ENCODE measurements at places on chromosomes 2 and 18.

DNA sequence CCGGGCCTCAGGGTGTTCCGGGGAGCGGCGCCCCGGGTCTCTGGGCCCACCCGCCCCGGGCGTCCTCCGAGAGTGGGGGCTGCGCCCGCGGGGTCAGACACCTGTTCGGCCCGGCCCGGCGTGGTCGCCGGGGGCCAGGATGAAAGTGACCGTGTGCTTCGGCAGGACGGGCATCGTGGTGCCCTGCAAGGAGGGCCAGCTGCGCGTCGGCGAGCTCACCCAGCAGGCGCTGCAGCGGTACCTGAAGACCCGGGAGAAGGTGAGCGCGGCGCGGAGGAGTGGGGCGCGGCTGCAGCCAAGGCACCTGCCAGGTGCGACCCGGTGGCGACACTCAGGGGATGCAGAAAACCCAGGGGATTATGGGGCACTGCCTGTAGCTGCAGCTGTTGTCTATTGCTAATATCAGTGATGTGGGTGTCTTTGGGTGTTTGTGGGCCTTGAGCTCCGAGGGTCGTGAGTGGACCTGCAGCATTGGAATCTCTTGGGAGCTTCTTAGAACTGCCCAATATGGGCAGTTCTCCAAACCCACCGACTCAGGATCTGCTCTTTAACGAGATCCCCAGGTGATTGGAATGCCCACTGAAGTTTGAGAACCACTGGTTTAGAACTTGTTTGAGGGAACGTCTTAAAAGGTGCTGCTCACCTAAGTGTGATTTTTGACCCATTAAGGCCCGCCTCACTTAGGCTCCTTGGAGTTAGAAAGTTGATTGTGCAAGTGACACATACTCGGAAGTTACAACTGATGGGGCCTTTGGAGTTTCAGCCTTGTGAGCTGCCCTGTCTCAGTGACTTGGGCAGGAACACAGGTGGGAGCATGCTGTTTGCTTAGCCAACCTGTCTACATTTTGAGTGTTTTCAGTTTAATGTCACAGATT, 823 bp downstream of the PARD3B start:
- no peaks in the 10 kb centered on the region for H3K27me3 ChIP-seq
- peak overlapping the region; percentile 74 for H3K4me3 ChIP-seq
- H3K4me1 ChIP-seq = peaks cover 24% of the 10 kb centered on the region
- DNase-seq = no peak
- peak overlapping the region; percentile 83 for H3K27ac ChIP-seq

DNA sequence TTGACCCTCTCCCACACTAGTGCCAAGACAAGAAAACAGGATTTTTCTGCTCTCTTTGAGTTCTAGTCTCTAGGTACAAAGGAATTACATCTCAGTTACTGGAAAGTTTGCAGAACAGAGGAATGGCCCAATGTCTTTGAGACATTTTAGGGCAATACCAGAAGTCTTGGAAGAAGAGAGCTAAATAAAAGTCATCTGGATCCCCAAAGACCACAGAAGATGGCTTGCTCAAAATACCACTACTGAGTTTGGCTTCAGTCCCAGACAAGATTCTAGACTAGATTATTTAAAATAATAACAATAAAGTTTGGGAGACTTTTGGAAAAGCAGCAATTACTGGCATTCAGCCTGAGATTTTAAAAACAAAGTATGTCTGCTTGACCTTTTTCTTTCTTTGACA, 61.9 kb upstream of the HK2 start:
- no peak for DNase-seq
- no peaks in the 10 kb centered on the region for H3K4me1 ChIP-seq
- H3K27me3 ChIP-seq = no peaks in the 10 kb centered on the region
- H3K27ac ChIP-seq = no peak overlapping the region
- no peaks in the 10 kb centered on the region for H3K36me3 ChIP-seq
- no peak overlapping the region for H3K4me3 ChIP-seq

DNA sequence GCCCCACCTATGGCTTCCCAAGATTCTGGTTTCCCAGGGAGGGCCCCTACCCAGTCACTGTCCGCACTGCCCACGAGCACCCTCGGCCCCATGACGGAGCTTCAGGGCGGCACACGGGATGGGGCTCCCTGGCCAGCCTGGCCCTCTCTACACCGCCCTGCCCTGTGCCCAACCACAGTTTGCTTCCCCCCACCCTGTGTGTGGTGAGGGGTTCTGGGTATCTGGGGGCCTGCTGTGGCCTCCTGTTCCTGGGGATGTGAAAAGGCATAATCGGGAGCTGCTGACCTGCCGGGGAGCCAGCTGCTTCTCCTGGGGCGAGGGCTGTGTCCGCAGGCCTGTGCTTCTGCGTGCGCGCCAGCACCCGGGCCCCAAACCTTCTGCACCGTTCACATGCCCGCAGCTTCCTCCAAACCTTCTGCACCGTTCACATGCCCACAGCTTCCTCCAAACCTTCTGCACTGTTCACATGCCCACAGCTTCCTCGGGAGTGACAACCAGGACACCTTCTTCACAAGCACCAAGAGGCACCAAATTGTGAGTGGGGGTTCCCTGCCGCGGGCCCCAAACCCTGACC, 12.4 kb downstream of the ANO7 start:
- H3K27ac ChIP-seq = no peak overlapping the region
- no peak for DNase-seq
- H3K4me1 ChIP-seq = no peaks in the 10 kb centered on the region
- H3K36me3 ChIP-seq = no peaks in the 10 kb centered on the region

DNA sequence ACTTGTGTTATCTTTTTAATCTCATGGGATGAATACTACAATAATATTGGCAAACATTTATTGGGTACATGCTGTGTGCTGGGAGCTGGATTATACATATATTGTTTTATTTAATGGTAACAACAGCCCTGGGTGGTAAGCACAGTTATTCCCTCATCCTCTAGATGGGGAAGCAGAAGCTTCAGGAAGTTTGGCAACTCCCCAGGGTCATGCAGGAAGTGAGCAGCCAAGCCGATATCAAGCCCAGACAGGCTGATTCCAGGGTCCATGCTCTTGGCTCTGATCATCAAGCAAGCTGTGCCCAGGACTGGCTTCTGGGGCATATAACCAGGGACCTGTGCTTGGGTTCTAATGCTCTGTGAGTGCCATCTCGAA, 155.8 kb downstream of the ZNF516 start:
- no peaks in the 10 kb centered on the region for H3K36me3 ChIP-seq
- H3K4me3 ChIP-seq = no peak overlapping the region
- H3K27me3 ChIP-seq = no peaks in the 10 kb centered on the region

DNA sequence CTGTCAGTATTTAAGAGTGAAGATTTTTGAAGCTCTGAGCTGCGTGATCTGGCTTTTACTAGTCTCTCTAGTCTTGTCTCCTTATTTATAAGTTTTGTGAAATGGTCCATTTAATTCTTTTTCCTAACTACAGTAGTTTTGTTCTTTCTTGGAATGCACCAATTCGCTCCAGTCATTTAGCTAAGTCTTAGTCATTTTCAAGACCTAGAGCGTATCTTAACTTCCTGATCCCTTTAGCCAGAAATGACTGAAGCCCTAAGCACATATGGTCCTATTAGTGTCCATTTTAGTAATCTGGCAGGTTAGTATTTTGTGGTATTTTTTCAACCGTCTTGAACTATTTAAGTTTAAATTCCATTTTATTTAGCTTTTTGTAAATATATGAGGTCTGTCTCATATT, 3.6 kb downstream of the BIRC6 start:
- H3K27me3 ChIP-seq = no peaks in the 10 kb centered on the region
- no peak for DNase-seq
- H3K36me3 ChIP-seq = no peaks in the 10 kb centered on the region
- H3K27ac ChIP-seq = no peak overlapping the region

DNA sequence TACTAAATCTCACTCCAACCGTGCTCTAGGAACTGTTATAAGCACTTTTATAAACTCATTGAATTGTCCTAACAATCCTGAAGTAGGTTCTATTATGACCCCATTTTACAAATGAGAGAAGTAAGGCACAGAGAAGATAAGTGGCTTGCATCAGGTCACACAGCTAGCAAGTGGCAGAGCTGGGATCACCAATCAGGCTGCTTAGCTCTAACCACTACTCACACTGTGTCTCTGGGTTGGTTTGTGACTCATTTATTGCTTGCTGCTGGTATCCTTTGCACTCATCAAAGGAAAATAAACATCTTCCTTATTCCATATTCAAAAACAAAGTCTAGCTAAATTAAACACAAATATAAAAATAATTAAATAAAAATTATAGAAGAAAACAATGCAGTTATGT, 42.5 kb upstream of the IL1R2 start:
- DNase-seq = no peak
- no peak overlapping the region for H3K4me3 ChIP-seq

GRCh38 chr18:49002881-49003280, 52.1 kb upstream of the SMAD7 start:
- no peaks in the 10 kb centered on the region for H3K27me3 ChIP-seq
- no peaks in the 10 kb centered on the region for H3K36me3 ChIP-seq
- H3K4me3 ChIP-seq = no peak overlapping the region
- no peak for DNase-seq
- peaks cover 10% of the 10 kb centered on the region for H3K4me1 ChIP-seq

DNA sequence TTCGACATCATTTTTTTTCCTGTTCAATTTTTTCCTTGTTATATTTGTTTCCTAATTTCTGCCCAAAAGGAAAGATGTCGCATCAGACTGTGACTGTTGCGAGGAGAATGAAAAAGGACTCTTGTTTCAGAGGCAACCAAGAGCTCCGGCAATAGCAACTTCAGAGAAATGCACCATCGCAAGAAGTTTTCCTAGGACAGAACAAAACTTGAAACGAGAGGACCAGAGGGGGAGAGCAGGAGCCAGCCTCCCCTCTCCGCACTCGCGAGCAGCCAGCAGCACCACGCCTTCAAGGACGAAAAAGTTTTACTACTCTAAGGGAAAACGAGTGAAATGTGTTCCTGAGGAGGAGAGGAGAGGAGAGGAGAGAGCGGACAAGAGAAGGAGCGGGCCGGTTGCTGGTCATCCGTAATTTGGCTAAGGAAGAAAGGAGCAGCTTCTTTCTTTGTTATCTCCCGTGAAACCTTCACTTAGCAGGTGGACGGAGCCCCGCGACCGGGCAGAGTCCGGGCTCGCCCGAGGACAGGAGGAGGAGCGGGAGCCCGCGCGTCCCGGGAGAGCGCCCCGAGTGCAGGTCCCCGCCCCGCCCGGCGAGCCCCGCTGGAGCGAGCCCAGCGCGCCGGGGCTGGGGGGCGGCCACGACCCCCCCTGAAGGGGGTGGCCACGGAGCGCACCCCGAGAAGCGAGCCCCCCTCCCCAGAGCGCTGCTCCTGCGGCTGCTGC, 744 bp downstream of the POU3F3 start:
- H3K27me3 ChIP-seq = peaks cover 28% of the 10 kb centered on the region
- no peak overlapping the region for H3K27ac ChIP-seq
- no peaks in the 10 kb centered on the region for H3K36me3 ChIP-seq
- no peak overlapping the region for H3K4me3 ChIP-seq
- H3K4me1 ChIP-seq = peaks cover 39% of the 10 kb centered on the region
- peak; percentile 44 for DNase-seq

DNA sequence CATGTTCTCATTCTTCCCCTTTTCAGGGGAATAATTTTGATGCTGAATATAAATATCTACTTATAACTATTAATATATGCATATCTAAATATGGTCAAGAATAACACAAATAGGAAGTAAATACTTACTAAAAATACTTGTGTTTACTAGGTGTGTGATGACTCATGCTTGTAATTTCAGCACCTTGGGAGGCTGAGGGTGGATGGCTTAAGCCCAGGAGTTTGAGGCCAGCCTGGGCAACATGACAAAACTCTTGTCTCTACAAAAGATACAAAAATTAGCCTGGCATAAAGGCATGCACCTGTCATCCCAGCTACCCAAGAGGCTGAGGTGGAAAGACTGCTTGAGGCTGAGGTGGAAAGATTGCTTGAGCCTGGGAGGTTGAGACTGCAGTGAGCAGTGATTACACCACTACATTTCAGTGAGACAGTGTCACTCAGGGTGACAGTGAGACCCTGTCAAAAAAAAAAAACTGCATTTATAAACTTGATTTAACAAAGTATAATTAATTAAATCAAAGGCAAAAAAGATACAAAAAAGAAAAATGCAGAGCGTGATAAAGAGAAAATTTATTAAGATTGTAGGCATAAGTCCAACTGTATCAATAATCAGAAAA, 703.1 kb upstream of the VRK2 start:
- DNase-seq = no peak
- no peak overlapping the region for H3K4me3 ChIP-seq
- no peak overlapping the region for H3K27ac ChIP-seq
- H3K4me1 ChIP-seq = no peaks in the 10 kb centered on the region
- H3K27me3 ChIP-seq = no peaks in the 10 kb centered on the region

GRCh38 chr2:143702931-143703330, 573.7 kb downstream of the ARHGAP15 start:
- no peaks in the 10 kb centered on the region for H3K27me3 ChIP-seq
- no peak overlapping the region for H3K4me3 ChIP-seq
- H3K27ac ChIP-seq = no peak overlapping the region
- DNase-seq = no peak

GRCh38 chr2:209549589-209549988, 125.7 kb downstream of the MAP2 start:
- no peaks in the 10 kb centered on the region for H3K27me3 ChIP-seq
- no peaks in the 10 kb centered on the region for H3K4me1 ChIP-seq
- no peaks in the 10 kb centered on the region for H3K36me3 ChIP-seq
- DNase-seq = no peak

DNA sequence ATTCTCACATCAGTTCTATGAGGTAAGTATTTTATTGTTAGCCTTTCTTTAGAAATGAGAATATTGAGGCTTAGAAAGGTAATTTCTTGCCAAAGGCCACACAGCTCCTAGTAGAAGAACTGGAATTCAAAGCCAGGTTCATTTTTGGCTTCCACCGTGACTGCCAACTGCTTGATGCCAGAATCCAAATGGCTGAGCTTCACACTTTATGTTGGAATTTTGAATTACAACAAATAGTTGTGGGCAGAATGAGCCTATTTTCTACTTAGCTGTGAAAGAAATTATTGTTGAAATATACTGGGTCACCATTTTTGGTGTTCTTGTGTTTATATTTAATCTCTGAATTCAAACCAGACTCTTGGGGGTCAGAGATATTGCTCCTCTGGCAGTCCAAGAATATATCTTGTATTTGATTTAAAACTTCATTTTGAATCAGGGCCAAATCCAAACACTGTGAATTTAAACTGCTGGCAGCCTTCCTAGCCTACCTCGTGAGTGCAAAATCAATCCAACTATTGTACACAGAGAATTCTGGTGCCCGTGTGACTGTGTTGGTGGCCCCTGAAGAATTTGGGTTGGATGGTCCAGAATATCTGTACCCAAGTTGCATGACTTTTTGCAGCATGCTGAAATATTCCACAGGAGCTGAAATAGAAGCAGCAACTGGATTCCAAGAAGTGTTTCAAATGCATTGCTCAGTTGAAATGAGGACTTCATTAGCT, 35.6 kb upstream of the LPIN1 start:
- no peak overlapping the region for H3K4me3 ChIP-seq
- no peaks in the 10 kb centered on the region for H3K36me3 ChIP-seq
- H3K4me1 ChIP-seq = peaks cover 6% of the 10 kb centered on the region
- no peak for DNase-seq
- H3K27me3 ChIP-seq = no peaks in the 10 kb centered on the region

DNA sequence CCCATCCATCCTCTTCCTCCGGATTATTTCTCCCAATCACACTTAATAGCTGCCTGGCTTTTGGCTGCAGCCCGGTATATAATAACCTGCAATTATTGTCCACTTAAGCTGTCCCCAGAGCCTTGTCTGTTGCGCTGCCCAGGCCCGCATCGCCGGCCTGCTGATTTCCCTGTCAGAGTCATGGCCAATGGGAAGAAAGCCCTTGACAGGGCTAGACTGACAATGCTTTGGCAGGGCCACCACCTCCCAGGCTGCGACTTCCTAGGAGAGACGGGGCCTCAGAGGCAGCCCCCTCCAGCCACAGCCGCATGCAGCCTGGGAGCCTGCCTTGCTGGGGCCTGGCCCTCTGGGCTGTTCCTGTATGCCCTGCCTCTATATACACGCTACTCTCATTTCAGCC, 10.0 kb upstream of the CELF4 start:
- H3K27me3 ChIP-seq = no peaks in the 10 kb centered on the region
- no peaks in the 10 kb centered on the region for H3K4me1 ChIP-seq
- no peak for DNase-seq
- H3K27ac ChIP-seq = no peak overlapping the region
